ENCODE measurements at places on chromosomes 13 and 19.

DNA sequence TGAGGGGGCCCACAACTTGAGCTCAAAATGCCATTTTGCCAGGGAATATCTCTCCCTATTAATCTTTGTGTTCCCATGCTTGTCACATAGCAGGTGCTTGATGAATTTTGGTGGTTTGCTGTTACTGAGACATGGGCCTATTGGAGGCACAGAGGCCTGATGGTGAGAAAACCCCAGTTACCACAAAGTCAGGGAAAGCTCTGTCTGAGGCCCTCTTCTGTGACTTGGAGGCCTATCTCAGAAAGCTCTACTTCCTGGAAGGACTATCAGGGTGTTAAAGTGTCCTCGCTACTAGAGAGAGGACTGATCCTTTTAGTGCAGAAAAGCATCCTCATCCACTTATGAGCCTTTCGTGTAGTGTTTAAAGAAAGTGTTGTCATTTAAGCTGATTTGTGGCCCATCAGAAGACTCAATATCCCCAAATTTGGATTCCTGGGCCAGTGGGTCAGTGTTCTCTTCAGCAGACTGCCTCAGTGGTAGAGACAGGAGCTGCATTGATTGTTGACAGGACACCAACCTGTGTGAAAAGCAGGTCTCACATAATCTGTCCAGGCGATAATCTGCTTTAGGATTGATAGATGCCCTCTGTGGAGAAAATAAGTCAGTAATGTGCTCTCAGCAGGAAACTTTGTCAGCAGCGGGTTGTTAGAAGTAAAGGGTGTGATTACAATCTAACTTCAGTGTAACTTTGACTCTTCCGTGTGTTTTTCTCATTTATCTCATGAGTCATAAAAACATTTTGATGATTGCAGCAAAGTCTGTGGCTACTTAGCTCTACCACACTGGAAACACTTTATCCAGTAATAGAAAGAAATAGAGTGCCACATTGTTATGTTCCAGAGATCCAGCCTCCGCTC, 121.0 kb downstream of the AKAP11 start:
- no peak for DNase-seq

GRCh38 chr19:17805427-17805826, 10.5 kb downstream of the B3GNT3 start:
- DNase-seq = no peak

DNA sequence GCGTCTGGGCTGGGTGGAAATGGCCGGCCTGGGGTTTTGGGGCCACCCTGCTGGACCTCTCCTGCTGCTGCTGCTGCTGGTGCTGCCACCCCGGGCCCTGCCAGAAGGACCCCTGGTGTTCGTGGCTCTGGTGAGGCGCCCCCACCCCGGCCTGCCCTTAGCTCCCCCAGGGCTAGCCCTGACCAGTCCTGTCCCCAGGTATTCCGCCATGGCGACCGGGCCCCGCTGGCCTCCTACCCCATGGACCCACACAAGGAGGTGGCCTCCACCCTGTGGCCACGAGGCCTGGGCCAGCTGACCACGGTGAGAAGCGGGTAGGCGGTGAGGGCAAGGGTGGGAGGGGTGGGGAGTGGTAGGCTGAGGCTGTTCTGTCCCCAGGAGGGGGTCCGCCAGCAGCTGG, at the start of gene ACP4:
ACP4 (plus strand) TSS at position 20 of the 400 bp plus-strand sequence; CDS start at position 20, 0 bp downstream.
- no peak for DNase-seq

- DNase-seq = peak; percentile 53
Measured at GRCh38 chr19:41541990-41542584, 33.9 kb upstream of the CEACAM21 start.

DNA sequence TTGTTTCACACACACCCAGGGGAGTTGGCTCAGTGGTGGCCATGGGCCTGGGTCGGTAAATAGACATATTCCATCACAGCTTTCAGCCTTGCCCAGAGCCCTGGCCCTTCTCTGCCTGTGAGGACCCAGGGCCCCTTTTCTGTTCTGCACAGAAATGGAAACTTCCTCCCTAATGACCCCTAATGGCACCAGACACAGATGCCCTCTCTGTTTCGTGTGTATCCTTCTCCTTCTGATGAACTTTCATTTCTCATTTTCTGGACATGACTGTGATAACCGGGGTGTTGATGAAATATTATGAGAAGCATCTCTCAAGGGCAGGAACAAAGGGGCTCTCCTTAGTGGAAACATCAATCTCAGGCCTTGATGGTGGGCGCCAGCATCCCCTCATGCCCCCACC, 12.8 kb downstream of the LILRA1 start:
- DNase-seq = peak; percentile 25

GRCh38 chr13:48234566-48235340, 1.7 kb downstream of the ITM2B start:
- DNase-seq = no peak

DNA sequence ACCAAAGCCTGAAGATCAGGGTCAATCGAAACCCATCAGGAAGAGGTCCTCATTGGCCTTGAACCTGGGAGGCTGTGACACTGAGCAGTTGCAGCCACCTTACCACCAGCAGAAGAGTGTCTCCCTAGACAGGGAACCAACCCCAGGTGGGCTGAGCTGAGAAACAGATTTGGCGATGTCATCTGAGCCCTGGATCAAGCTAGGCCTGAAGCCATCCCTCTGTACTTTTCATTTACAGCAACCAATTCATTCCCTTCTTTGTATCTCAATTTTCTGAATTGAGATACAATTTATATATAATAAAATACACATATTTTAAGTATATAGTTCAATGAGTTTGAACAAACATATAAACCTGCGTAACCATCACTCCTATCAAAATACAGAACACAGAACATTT, 14.6 kb downstream of the RHPN2 start:
- DNase-seq = no peak

DNA sequence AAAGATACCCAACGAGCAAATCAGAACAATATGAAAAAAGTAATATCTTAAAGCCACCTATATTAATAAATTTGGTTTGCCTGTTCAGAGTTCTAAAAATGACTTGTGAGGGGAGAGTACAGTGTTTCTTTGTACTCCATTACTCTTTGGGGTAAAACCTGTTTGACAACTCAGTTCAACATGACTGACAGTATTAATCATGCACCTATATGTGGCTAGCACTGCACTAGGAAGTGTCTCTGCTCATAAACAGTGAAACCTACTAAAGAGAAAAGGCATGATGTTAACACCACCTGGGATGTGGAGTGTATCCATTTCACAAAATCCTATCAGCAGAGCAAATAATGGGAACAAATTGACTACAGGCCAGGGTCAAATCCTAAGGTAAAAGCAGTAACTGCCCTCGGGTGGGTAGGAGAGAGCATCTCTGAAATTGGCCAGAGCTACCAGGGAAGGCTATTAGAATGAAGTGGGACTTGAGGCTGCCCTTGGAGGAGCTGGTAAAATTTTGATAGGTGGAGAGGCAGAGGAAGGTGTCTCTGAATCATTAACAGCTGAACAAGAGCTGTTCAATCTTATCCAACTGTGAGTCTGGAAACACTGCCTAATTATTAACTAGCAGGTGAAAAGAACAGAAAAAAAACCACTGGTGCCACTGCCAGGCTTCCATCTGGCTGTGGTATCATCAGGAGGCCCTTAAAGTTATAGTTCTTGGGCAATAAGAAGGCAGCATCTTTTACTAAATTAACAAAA, 365.1 kb downstream of the DNAJC15 start:
- no peak for DNase-seq

- no peak for DNase-seq
Measured at GRCh38 chr19:55688422-55689218, 13.6 kb downstream of the EPN1 start.

GRCh38 chr13:71801781-71802180, 65.2 kb downstream of the DACH1 start:
- DNase-seq = no peak
